Brain microvascular endothelial cell (primary cell): ENCODE measurements at places on chromosomes 7 and 10.

DNA sequence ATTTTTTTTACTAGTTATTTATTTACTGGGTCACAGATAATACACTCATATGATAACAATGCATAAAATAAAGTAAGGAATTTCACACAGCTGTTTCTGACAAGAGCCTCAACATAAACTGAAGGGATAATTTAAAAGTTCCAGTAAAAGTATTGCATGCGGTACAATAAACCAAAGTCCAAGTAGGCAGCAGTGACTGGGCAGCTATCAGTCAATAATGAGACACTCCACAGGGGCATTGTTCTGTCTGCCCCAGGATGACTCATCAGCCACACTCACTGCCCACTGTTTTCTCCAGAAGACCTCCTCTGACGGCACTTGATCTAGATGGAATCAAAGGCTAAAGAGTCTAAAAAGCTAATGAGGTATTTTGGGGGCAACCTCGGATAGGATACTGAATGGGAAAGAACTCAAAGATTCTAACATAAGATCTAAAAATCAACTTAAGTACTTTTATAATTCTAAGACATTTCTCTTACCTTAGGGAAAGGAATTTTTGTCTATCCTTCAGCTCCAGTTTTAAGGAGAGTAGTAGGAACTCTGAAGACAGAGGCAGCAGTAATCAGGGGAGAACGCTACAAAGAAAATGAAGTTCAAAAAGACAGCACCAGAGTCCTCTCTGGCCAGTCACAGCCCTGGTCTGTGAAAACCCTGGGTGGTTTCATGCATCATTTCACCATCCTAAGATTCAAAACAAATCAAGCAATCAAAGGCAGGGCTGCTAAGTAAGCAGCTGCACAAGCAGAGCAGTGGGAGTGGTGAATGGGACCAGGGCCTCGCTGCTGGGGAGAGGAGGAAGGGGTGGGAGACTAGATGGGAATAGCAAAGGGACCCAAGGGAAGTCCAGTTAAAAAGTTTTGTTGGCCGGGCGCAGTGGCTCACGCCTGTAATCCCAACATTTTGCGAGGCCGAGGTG, 175.1 kb downstream of the AVL9 start:
- DNase-seq: peak; percentile 81

- peak; percentile 29 for DNase-seq
Observed at GRCh38 chr10:23702977-23703414, 264.1 kb downstream of the OTUD1 start.

- no peak for DNase-seq
Observed at GRCh38 chr7:977326-978048, 2.1 kb upstream of the COX19 start.

DNA sequence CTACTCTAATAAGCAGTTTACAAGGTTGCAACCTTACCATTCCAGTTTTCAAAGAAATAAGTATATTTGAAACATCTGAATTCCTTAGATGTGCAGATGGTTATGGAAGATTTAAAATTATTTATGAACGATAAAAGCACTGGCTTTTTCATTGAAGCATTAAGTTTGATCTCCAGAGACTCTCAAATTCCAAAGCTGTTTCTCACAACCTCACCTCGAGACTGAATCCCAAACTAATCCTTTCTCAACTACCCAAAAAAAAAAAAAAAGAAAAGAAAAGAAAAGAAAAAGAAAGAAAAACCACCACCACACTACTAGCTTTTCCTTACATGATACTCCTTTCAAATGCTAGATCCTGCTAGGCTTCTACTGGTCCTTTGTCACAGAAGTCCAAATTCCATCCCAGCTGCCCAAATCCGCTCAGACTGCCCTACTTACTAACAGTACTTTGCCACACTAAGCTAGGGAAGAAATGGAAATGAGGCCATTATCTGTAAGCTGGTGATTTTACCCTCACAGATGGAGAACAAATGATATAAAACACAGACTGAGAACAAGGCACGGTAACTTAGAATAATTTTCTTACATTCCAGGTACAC, 100.6 kb upstream of the CDK1 start:
- no peak for DNase-seq

- DNase-seq: no peak
Observed at GRCh38 chr10:133011882-133012281, 69.5 kb upstream of the CFAP46 start.

- peak; percentile 70 for DNase-seq
Observed at GRCh38 chr10:119337796-119338432, 130.5 kb downstream of the GRK5 start.

DNA sequence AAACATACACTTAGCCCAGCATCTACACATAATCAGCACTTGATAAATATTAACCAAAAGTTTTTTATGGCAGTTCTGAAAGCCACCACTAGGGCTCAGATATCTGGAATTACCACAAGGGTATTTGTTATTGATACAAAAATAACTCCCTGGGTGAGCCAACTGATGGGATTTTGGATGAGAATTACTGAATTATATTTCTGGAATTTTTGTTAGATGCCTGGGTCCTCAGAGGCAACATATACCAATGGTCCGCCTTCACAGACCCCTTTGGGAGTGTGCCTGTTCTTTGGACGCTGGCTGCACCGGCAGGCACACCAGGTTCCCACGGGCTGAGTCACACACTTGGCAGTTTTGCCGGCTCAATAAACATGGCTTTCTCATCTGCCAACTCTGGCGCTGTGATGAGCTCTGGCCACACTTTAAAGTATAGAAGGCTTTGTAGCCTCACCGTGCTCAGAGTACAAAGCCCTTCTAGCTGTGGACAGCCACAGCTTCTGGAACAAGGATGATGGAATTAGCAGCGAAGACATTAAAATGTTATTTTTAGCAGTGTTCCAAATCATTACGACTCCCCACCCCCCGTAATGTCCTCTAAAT, 24.5 kb upstream of the EEPD1 start:
- peak; percentile 91 for DNase-seq

GRCh38 chr10:44424957-44425356, 40.1 kb upstream of the CXCL12 start:
- peak; percentile 24 for DNase-seq
